ENCODE measurements at places on chromosomes 12 and 14.

DNA sequence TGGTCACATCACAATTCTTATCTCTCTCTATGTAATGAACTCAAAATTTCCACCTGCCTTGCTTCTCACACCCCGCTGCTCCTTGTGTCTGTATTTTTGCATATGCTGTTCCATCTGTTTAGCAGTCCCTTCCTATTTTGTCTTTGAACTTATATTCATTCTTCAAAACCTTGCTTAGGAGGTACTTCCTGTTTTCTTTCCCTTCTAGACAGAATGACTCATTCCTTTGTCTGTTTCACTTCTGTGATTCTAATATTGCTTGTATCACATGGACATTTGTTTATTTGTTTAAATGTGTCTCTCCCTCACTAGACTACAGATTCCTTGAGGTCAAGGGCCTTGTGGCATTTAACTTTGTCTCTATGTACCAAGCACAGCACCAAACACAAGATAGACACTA is 424.2 kb downstream of the ETNK1 start:
- peak; percentile 58 for DNase-seq

DNA sequence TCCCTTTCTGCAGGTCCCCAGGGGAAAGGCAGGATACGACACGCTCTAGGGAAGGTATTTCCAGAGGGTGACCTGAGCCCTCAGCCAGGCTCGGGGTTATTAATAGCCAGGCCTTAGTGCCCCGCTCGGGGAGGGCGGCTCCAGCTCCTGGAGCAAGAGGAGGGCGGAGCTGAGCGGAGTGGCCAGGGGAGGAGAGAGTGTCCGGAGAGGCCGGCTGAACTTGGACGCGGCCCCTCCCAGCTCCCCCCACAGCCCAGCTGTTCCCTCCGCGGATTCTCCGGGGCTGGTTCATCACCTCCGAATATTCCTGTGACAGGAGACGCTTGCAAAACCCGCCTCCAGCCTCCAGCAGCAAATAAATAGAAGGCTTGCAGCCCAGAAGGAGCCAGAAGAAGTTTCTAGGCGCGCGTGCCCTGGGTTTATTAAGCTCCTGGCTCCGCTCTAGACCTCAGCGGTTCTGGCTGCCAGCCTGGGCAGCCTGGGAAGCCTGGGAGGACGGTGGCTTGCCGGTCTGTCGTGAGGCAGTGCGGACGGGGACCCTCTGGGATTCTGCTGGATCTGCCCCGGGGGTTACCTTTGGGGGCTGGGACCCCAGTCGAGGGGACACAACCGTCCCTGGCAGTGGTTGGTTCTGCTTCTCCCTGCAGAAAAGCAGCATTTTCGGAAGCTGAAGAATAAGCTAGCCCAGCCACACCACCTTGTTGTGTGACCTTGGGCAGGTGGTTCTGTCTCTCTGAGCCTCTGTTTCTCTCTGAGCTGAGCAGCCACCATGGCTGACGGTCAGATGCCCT is at the start of gene HSPB8:
Gene HSPB8, plus strand, starts transcription at position 388 of the 791 bp plus-strand sequence. Its CDS starts 382 bp downstream, at position 770.
- peak; percentile 28 for DNase-seq

GRCh38 chr12:131980263-131980662 is 30.5 kb downstream of the EP400 start:
- peak; percentile 26 for DNase-seq

DNA sequence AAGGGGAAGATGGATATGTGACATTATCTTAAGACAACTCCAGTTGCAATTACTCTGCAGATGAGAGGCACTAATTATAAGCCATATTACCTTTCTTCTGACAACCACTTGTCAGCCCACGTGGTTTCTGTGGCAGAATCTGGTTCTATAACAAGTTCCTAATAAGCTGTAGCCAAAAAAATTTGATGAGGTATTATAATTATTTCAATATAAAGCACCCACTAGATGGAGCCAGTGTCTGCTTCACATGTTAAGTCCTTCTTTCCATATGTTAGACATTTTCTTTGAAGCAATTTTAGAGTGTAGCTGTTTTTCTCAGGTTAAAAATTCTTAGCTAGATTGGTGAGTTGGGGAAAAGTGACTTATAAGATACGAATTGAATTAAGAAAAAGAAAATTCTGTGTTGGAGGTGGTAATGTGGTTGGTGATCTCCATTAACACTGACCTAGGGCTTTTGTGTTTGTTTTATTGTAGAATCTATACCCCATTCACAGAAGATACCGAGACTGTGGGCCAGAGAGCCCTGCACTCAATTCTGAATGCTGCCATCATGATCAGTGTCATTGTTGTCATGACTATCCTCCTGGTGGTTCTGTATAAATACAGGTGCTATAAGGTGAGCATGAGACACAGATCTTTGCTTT is 36.9 kb downstream of the PSEN1 start:
- peak; percentile 55 for DNase-seq

GRCh38 chr12:1793426-1794210 is 26.7 kb upstream of the LRTM2 start:
- DNase-seq: no peak

GRCh38 chr12:92718483-92718990 is 15.7 kb downstream of the PLEKHG7 start:
- DNase-seq: no peak

DNA sequence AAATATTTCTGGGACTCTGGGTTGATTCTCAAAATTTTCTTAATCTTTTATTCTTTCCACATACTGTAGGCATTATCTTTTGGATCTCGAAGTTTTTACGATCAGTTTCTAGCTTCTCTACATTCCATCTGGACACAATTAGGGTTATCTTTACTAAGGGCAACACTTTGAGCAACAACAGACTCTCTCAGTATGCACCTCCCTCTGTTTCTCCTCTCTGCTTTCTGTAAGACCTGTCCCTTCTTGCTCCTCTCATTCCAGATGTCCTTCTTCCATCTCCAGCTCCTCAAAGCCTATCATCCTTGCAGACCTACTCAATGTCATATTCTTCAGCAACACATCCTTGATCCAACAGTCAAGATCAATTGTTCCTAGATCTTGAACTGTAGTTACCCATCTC is 457.0 kb downstream of the SLC6A15 start:
- no peak for DNase-seq

DNA sequence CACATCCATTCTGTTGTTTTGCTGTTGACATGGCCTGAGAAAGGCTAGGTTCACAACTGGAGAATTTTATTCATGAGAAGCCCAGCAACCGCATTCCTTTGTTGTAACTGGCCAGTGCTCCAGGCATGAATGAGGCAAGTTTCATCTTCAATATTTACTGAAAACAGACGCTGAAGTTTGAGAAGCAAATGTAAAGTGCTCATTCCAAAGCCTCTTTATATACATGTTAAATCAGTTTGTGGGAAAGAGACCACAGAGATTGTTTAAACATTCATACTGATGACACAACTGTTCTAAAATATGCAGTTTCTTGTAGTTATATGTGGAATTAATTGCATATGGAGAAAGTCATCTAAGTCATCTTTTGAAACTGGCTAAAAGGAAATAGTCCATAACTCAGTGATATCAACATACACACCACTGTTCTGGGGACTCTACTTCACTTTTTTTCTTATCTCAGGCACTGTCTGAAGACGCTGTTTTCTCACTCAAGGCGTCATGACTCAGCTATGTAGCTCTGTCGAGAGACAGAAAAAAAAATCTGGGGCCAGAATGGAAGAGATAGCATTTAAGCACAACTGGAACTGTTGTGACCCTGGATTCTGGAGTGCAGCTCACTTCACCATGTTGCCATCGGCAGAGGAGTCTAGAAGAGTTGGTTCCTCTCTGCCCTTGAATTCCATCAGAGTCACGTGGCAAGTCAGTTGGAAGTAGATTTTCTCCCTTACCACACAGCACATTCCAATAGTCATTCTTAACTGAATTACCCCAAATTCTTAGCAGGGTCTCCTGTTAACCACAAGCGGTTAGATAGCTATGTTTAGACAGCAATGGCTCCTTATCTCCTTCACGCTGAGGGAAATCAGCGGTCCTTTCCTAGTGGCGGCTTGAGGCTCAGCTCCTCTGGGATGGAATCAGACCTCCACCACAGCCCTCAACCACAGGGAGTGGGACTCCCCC is 258.4 kb upstream of the HMGA2 start:
- peak; percentile 74 for DNase-seq

DNA sequence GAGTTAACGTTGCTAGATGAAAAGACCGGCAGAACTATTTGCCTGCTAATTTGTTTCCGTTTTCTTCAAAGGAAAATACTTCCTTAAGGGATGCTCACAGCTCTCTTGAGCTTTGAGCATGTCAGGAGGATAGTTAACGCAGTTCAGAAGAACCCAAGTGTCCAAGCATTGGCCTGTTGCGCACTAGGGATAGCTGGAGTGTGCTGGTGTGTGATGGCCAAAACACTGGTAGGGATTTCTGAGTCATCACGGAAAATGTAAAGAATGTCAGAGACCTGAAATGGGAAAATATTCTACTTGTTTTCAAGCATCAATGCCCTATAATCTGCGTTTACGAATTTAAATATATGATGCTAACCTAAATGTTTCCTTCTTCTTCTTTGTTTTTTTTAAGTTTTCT is 97.8 kb downstream of the VRK1 start:
- no peak for DNase-seq

Measured in epithelial cell of esophagus (primary cell).